ENCODE measurements at places on chromosomes 2 and 18. TPM values are rescaled to one million over a fixed set of nuclear protein-coding genes. Genes with fewer than 3 reads are reported as not detected.
A peak's percentile ranks its signal among the peaks of the same experiment; 100 is the strongest.

The SCYGR4 gene
- total RNA-seq, result not detected

The LYG1 gene
- not detected for total RNA-seq

The AKAIN1 gene
- total RNA-seq, result not detected

The GPAT2 gene
- 8.2 TPM for total RNA-seq

The CIB4 gene
- total RNA-seq, result not detected

The PLA2R1 gene
- 6.4 TPM for total RNA-seq

DNA sequence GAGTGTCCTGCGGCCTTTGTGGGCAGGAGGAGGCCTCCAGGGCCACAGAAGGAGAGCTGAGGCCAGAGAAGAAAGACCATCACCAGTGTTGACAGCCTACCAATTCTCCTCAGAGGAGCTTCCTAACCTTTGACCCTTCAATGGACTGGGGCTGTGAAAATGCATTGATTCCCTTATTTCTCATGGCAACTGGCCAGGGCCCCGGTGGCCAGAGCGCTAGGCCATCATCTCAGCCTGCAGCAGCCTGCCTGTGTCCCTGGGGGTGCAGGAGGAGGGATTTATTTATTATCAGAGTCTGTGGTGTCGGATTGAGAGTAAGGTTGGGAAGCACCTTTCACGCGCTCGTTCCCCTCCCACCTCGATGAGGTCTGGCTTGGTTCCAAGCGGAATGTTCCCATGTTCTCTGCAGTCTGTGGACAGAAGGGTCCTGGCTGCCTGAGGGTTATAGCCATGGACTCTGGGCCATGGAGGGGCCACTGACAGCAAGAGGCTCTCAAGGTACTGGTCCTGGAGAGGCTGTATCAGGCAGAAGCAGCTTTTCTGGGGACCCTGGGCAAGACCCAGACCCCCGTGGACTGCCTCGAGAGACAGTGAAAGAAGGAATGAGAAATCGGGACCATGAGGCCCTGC is 53.8 kb downstream of the CYP27C1 start:
- no peak overlapping the region for H3K4me3 ChIP-seq
- no peaks in the 10 kb centered on the region for H3K4me1 ChIP-seq

- H3K4me3 ChIP-seq, result no peak overlapping the region
- no peak for DNase-seq
- H3K36me3 ChIP-seq, result no peaks in the 10 kb centered on the region
- H3K27me3 ChIP-seq, result no peaks in the 10 kb centered on the region
- H3K4me1 ChIP-seq, result peaks cover 9% of the 10 kb centered on the region
- no peak overlapping the region for H3K27ac ChIP-seq
Measured at GRCh38 chr2:145563741-145564615, 1044.1 kb upstream of the ZEB2 start.

GRCh38 chr18:51897884-51898283 is 442.1 kb upstream of the DCC start:
- H3K4me1 ChIP-seq, result no peaks in the 10 kb centered on the region
- no peaks in the 10 kb centered on the region for H3K36me3 ChIP-seq
- peak; percentile 57 for DNase-seq
- no peak overlapping the region for H3K4me3 ChIP-seq
- no peaks in the 10 kb centered on the region for H3K27me3 ChIP-seq

GRCh38 chr2:120436885-120437603 is 91.1 kb downstream of the INHBB start:
- no peaks in the 10 kb centered on the region for H3K36me3 ChIP-seq
- H3K4me1 ChIP-seq, result peaks cover 4% of the 10 kb centered on the region
- DNase-seq, result no peak
- H3K4me3 ChIP-seq, result no peak overlapping the region
- H3K27ac ChIP-seq, result no peak overlapping the region

- peaks cover 30% of the 10 kb centered on the region for H3K4me1 ChIP-seq
- H3K27me3 ChIP-seq, result no peaks in the 10 kb centered on the region
- H3K27ac ChIP-seq, result no peak overlapping the region
- peak; percentile 93 for DNase-seq
- H3K36me3 ChIP-seq, result no peaks in the 10 kb centered on the region
Measured at GRCh38 chr18:46073474-46074331, 1.6 kb upstream of the PSTPIP2 start.

- no peaks in the 10 kb centered on the region for H3K36me3 ChIP-seq
- H3K27ac ChIP-seq, result no peak overlapping the region
- no peak overlapping the region for H3K4me3 ChIP-seq
- H3K27me3 ChIP-seq, result no peaks in the 10 kb centered on the region
- H3K4me1 ChIP-seq, result peaks cover 14% of the 10 kb centered on the region
- no peak for DNase-seq
Measured at GRCh38 chr2:148058641-148059040, 37.8 kb downstream of the MBD5 start.

DNA sequence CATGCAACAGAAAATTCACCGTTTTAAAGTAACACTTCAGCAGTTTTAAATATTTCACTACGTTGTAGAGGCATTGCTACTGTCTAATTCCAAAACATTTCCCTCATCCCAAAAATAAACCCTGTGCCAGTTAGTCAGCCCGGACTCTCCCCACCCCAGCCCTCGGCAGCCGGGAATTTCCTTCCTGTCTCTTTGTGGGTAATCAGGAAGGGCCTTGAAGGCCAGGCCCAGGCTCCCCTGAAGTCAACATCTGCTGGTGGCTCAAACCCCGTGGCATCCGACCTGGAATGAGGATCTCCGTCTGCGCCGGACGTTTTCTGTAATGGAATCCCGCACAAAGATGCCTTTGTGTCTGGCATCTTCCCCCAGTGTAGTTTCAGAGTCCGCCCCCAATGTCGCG is 219.6 kb downstream of the SNTG2 start:
- DNase-seq, result peak; percentile 91
- no peaks in the 10 kb centered on the region for H3K4me1 ChIP-seq
- no peaks in the 10 kb centered on the region for H3K36me3 ChIP-seq
- H3K27ac ChIP-seq, result no peak overlapping the region
- H3K4me3 ChIP-seq, result no peak overlapping the region

DNA sequence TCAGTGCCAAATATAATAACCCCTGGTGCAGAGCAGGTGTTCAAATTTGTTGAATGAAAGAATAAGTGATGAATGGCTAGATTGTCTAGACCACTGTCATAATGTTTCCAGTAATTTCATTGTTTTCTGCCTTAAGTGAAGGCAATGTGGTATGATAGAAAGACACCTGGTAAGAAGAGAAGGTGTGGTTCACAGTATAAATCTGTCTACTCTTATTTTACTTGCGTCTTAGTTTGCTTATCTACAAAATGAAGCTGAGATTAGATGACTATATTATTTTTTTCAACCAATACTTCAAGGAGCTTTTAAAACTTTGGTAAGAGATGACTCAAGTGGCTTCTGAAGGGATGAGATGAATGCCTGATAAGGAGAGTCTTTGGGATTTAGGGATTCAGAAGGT is 788.4 kb downstream of the EPHA4 start:
- H3K36me3 ChIP-seq, result no peaks in the 10 kb centered on the region
- peaks cover 10% of the 10 kb centered on the region for H3K4me1 ChIP-seq
- H3K27me3 ChIP-seq, result no peaks in the 10 kb centered on the region
- no peak overlapping the region for H3K4me3 ChIP-seq
- no peak overlapping the region for H3K27ac ChIP-seq
- no peak for DNase-seq

GRCh38 chr18:69399253-69399652 is 1.4 kb upstream of the DOK6 start:
- DNase-seq, result no peak
- H3K4me1 ChIP-seq, result peaks cover 22% of the 10 kb centered on the region
- H3K36me3 ChIP-seq, result no peaks in the 10 kb centered on the region
- H3K27ac ChIP-seq, result no peak overlapping the region
- H3K27me3 ChIP-seq, result no peaks in the 10 kb centered on the region
- no peak overlapping the region for H3K4me3 ChIP-seq

- H3K27me3 ChIP-seq, result no peaks in the 10 kb centered on the region
- no peak for DNase-seq
- no peaks in the 10 kb centered on the region for H3K4me1 ChIP-seq
- no peaks in the 10 kb centered on the region for H3K36me3 ChIP-seq
- H3K4me3 ChIP-seq, result no peak overlapping the region
Measured at GRCh38 chr2:126463892-126464674, 191.9 kb upstream of the GYPC start.

GRCh38 chr2:232230560-232230959 is 148.0 kb upstream of the ALPP start:
- no peaks in the 10 kb centered on the region for H3K27me3 ChIP-seq
- no peaks in the 10 kb centered on the region for H3K36me3 ChIP-seq
- H3K27ac ChIP-seq, result no peak overlapping the region
- no peak for DNase-seq
- no peak overlapping the region for H3K4me3 ChIP-seq
- H3K4me1 ChIP-seq, result peaks cover 18% of the 10 kb centered on the region

DNA sequence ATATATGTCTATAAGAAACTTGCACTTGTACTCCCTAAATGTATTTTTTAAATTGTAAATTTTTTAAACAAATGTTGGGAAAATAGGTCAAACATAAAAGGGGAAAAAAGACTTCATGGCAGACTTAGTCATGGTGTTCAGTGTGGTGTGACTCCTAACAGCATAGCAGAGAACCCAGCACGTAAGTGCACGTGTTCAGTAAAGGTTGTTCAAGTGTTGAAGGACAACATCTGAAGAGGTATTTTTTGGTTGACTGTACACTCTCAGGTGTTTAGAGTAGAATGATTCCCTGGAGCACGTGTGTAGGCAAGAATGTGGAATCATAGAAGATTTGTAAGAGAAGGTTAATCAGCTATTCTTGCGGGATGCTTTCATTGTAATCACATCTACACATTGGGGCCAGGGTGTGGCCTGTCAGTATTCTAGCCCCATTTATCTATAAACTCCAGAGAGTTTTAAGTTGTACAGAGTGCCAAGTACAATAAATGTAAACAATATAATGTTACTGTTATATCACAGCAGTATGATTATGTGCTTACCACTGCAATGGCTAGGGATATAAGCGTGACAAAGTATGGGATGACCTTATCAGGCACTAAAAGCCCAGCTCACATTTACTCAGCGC is 106.8 kb downstream of the CRIM1 start:
- DNase-seq, result peak; percentile 14
- peak overlapping the region; percentile 72 for H3K27ac ChIP-seq
- H3K27me3 ChIP-seq, result no peaks in the 10 kb centered on the region
- peaks cover 60% of the 10 kb centered on the region for H3K4me1 ChIP-seq
- H3K36me3 ChIP-seq, result peaks cover 18% of the 10 kb centered on the region
- H3K4me3 ChIP-seq, result no peak overlapping the region

DNA sequence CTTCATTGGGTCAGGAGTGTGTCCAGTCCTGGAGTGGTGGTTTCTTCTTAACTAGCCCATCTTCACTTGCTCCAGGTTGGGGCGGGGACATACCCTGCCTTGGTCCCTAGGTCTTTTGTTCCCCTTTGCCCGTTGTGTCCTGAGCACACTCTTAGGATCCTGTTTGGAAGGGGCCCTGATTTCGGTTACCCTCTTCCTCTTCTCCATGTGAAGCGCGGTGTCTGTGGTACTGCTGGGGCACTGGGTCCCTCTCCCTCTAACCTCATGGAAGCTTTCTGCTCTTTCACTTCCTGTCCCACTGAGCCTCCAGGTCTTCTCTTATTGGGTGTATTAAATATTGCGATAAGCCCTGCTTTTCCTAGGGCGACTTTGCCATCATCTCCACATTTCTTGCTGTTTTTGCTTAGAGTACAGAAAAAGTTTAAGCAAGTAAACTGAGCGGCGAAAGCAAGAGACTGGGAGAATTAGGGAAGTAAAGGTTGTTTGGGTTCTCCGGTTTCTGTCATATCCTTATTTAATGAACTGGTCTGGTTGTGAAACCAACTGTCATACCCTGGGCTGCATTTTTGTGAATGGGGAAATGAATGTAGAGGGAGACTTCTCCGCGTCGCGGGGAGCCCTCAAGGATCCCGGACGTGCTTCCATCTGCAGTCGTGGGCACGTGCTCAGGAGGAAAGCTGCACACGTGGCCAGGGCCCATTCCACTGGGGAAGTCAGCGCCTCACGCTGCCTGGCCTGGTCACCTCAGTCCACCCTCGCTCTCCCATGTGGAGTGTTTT is 73.8 kb upstream of the B3GNT7 start:
- H3K36me3 ChIP-seq, result peaks cover 3% of the 10 kb centered on the region
- H3K4me1 ChIP-seq, result peaks cover 6% of the 10 kb centered on the region
- H3K27ac ChIP-seq, result peak overlapping the region; percentile 22
- no peak for DNase-seq
- no peaks in the 10 kb centered on the region for H3K27me3 ChIP-seq

DNA sequence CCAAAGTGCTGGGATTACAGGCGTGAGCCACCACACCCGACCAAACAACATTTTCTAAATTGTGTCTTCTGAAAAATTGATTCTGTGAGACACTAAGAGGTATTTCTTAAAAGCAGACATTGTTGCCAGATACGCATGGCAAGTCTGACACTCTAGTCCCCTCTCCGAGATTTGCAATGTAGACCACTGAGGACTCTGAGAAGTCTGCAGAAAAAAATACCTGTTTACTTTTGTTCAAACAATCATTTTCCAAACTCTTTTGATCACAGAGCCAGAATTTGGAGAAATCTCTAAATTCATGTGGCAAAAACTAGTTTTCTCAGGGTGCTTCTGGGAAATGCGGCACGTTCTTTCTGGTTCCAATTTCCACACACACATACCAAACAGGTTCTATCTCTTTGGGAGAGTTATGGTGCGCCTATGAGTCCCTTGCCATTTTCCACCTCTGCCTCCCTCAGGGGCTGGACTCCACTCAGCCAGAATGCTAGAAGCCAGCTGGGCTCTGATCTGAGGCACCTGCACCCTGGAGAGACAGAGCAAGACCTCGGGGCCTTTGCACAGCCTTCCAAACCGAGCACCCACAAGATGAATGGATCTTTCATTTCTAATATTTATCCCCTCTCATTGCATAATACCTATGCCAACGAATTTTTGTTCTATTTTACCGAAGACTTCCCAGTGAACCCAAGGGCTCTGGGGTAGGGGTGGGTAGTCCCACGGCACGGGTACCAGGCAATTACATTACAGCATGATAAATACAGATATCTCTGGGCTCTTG is 152.7 kb downstream of the MYCN start:
- H3K36me3 ChIP-seq, result no peaks in the 10 kb centered on the region
- H3K4me1 ChIP-seq, result no peaks in the 10 kb centered on the region
- H3K27ac ChIP-seq, result no peak overlapping the region
- DNase-seq, result no peak
- H3K27me3 ChIP-seq, result peaks cover 8% of the 10 kb centered on the region

DNA sequence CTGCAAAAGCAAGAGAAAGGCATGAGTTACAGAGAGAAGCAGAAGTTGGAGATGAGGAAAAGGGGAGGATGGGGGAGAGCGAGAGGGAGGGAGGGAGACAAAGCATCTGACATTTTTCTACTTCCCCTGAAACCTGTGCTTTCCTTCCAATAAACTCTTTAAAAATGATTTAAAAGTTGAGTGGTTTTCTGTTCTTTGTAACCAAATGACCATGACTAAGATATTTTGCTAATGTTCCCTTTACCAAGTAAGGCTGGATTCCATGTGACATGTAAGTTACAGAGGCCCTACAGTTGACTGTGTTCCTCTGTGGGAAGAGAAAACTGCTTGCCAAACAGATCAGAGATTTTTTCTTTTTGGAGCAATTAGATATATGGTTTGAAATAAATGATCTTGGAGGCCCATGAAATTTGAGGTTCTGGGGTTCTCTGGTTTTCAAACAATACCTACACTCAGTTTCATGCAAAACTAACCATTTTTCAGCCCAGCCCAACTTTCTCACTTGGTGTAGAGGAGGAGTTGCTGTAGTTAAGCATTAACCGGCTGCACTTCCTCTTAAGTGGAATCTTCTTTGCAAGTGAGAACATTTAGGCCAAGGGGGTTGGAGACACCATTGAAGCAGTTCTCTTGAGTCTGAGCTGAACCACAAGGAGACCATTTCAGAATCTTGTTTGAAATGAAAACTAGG is 34.5 kb downstream of the INSIG2 start:
- DNase-seq, result no peak
- H3K27me3 ChIP-seq, result no peaks in the 10 kb centered on the region
- no peak overlapping the region for H3K4me3 ChIP-seq
- peaks cover 18% of the 10 kb centered on the region for H3K4me1 ChIP-seq
